ENCODE measurements at places on chromosomes 12 and 14.

DNA sequence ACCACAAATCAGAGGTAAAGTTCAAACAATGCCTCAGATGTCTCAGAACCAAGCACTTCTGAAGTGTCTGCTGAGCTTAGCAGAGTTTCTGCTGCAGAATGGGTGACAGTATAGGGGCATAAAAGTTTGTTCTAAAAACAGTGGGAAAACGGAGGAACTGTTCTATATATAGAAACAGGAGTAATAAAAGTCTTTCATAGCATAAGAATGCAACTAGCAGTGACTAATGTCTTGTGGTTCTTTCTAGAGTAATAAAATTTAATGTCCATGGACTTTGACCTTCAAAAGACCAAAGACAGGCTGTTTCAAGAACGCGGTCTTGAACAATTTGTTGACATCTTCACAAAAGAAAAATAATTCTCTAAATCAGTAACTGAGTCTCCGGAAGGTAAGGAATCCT, 107.5 kb upstream of the FAR2 start:
- no peak for DNase-seq

- DNase-seq = peak; percentile 23
These were observed 12.1 kb upstream of the ALDH2 start for GRCh38 chr12:111754671-111755070.

DNA sequence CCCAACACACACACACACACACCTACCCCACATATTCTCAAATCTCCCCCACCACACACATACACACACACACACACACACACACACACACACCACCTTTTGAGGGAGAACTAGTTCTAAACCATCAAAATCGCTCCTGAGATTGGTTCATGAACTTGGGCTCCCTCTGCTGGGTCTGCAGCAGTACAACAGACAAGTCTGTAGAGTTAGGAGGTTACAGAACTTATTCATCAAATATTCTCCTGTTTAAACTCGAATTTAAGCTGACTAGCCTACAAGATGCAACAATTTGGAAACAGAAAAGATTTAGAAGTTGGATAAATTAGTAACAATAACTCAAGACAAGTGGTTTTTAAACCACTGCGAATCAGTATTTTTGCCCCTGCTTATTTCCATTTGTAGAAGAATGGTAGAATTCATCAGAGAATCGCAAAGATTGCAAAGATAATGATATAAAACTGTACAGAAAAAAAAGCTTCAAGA, 136.4 kb upstream of the USP15 start:
- no peak for DNase-seq

DNA sequence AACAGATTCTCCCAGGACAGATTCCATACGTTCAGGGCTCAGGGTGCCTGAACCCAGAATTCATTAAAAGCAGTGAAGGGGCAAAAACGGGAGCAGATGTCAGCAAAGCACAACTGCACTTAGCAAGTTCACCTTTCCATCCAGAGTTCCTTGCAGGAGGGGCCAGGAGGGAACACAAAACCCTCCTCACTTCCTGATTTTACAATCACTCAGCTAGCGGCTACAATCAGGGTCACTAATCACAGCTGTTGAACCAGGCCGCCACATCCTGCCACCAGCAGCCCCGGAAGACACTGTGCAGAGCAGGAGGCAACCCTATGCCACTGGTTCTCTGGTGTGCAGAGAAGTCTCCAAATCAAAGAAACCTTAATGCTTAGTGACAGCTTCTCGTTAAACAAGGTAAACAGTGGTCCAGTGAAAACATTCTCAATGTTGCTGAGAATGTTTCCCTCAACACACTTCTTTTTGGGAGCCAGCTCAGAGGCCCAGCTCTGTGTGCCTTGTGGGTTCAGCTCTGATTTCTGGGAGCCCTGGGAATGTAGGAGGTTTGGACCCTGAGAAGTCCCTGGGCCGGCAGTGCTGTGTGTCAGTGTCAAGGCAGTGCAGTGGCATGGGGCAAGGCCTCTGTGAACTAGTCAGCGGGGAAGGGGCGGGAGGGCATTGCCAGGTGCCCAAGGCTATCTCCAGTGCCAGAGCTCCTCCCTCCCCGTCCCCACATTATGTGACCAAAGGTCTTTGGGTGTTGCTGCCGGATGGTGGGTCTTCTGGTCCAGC, 54.5 kb downstream of the VCPKMT start:
- DNase-seq = no peak

- DNase-seq = no peak
These were observed 43.9 kb downstream of the HMGA2 start for GRCh38 chr12:65868133-65868705.

GRCh38 chr12:97173688-97174410, 266.8 kb downstream of the NEDD1 start:
- no peak for DNase-seq

GRCh38 chr14:28061006-28061405, 705.6 kb upstream of the FOXG1 start:
- no peak for DNase-seq

DNA sequence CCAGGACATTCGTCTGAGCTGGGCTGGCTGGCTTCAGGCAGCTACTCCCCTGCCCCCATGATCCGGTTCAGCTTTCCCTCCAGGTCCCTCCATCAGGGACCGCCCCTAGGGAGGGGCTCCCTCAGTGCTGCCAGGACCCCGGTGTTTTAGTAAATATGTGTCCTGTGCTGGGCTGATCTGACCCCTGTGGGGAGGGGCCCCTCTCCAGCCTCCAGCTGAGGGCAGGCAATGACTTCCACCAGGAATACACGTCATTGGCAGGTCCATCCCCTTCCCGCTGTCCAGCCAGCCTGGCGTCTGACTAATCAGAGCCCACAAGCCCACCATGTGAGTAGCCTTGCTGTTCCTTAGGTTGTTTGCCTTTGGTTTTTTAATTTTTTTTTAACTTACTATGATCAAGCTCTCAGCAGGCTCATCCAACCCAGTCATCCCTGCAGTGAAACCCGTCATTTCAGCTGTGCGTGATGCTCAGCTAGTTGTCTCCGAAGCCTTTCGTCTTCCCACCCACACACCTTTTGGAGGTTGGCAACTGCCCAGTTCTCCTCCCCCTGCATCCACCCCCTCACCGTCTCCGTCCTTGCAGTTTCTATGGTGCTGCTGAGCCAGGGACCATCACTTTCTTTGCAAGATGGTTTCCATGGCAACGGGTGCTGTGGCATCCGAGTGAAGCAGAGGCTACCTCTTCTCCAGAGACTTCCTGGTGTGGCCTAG, 16.0 kb upstream of the SERPINA4 start:
- DNase-seq = no peak

DNA sequence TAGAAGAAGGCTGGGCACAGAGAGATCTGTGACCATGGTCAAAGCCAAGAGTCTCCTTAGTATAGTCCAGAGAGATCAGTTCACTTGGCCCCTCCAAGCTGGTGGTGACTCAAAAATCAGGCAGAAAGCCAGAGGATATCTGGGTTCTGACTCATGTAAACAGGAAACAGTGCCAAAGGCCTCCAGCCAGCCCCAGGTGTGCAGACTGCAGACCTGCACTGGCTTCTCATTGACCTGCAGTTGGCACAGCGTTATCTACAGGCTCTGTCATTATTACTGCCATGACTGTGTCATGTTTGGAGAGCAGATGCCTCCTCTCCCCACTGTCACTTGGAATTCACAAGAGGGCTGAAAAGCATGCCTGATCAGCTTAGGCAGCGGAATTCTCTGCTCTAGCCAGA, 295.7 kb upstream of the PRKD1 start:
- DNase-seq = no peak

- no peak for DNase-seq
These were observed 91.8 kb upstream of the ATP2B1 start for GRCh38 chr12:89800435-89800834.

- DNase-seq = no peak
These were observed 251.4 kb upstream of the ATP2B1 start for GRCh38 chr12:89960011-89960507.

- no peak for DNase-seq
These were observed 11.7 kb downstream of the EPS8 start for GRCh38 chr12:15777355-15778012.

GRCh38 chr12:64699504-64700115, 59.6 kb downstream of the GNS start:
- DNase-seq = no peak

DNA sequence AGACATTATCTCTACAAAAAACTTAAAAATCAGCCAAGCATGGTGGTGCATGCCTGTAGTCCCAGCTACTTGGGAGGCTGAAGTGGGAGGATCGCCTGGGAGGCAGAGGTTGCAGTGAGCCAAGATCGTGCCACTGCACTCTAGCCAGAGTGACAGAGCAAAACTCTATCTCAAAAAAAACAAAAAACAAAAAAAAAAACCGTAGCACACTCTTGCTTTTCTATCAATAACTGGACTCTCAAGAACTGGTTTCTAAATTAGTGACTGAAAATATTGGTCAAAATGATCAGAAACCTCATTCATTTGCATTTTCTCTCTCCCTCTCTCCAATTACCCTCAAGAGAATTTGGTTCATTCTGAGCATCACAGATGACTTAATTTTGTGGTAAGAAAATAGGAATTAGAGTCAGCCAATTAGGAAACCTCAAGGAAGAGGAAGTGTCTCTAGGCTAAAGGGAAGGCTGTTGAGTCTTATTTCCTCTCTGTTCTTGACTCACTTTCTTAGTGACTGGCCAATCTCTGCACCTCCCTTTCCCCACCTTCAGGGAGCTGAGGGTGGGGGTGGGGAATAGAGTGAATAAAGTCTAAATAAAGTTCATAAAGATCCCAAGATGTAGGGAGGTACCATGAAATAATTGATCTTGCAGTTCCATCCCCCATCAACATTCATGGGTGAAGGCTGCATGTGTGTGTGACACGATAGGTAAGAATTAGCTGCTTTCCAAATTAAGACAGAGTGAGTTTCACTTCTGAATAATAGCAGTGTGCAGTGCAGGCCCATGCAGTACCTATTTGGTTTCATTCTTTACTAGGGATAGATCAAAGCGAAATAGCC, 6.8 kb upstream of the PSMA6 start:
- DNase-seq = no peak
